ENCODE measurements at places on chromosomes 13 and 19.

DNA sequence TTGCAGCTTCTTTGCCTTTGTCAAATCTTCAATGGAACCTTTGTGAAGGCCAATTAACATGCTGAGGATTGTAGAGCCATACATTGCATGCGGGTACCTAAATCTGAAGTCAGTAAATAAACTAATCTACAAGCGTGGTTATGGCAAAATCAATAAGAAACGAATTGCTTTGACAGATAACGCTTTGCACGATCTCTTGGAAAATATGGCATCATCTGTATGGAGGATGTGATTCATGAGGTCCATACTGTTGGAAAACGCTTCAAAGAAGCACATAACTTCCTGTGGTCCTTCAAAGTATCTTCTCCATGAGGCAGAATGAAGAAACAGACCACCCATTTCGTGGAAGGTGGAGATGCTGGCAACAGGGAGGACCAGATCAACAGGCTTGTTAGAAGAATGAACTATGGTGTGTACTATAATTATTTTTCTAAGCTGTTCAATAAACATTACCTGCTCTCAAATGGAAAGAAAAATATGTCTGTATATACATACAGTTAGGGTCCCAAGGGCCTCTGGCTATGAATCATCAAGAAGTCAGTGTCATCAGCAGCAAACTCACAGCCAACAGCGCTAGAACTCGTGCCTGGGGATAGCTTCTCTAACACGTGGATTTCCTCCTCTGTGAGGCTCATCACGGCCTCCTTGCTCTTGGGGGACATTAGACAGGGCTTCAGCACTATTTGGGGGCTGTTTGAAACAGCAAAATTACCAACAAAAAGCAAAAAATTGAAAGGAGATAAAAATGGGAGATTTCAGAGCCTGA, 2.9 kb upstream of the CD70 start:
- DNase-seq, result no peak

DNA sequence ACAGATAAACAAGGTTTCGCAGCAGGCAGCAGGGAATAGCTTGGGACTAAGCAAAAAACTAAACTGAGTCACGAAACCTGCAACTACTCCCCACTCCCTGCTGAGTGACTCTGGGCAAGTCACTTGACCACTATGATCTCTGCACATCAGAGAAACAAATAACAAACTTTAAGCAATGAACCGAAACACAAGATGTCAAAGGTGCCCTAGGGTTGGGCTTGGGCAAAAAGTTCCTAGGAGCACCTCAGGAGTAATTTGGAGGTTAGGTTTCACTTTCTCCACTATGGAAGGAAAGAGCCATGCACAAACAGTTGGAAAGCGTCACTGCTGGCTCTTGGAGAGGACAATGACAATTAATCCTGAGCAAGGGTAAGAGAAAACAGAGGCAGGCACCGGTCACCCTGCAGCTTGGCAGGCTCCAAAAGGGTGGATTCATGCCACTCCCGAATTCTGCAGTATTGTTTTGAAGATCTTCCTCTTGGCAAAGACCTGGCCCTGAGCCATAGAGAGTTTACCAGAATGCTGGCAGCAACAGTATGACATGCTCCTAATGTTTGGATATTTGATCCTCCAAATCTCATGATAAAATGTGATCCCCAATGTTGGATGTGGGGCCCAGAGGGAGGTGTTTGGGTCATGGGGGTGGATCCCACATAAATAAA, 60.3 kb downstream of the CRYL1 start:
- no peak for DNase-seq

GRCh38 chr13:25971459-25972145, 80.2 kb downstream of the SHISA2 start:
- DNase-seq, result no peak

- no peak for DNase-seq
Observed at GRCh38 chr13:104715111-104715510, 1648.9 kb upstream of the SLC10A2 start.

Measured in hippocampal formation (tissue), 2 donors.